ENCODE measurements at places on chromosomes 11 and 22.

GRCh38 chr11:16117989-16118756 is 238.2 kb downstream of the SOX6 start:
- no peak for DNase-seq

- DNase-seq, result no peak
Observed at GRCh38 chr22:46758867-46759290, 3.6 kb upstream of the TBC1D22A start.

DNA sequence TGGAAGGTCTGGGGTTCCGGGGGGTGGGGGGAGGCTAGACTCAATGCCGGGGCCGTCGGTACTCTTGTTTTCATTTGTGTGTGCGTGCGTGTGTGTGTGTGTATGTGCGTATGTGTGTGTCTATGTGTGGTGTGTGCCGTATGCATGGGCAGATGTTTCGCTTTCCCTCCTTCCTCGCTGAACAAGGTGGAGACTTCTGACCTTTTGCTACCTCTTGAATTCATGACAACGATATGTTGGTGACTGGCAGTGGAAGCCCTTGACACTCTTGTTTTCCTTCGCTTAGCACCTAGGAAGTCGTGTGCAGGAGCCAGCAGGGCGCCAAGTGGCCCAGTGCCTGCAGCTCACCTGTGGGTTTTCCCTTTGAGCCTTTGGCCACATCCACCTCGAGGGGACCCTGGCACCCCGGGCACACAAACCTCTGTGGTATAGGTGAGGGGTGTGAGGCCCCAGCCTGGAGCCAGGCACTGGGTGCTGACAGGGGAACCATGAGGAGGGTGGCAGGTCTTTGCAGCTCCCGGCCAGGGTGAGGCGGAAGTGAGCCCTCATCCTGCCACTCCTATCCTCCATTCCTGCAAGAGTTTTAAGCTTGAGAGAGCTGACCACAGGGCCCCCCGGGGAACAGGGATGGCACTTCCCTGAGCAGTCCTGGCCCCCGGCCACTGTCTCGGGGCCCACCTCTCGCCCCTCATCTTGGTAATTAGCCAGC is 19.3 kb upstream of the TMEM191C start:
- no peak for DNase-seq

DNA sequence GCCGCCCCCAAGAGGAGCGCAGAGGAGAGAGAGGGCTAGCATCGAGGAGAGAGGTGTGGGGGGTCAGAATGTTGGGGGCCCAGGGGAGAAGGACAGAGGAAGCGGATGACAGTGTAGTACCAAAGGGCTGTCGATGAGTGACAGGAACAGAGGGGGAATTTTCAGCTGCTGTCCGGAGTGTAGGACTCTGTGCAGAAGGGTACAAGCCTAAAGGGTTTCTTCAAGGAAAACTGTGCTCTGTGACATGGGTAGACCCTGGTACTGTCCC is 5.3 kb upstream of the NLRP6 start:
- DNase-seq, result no peak

DNA sequence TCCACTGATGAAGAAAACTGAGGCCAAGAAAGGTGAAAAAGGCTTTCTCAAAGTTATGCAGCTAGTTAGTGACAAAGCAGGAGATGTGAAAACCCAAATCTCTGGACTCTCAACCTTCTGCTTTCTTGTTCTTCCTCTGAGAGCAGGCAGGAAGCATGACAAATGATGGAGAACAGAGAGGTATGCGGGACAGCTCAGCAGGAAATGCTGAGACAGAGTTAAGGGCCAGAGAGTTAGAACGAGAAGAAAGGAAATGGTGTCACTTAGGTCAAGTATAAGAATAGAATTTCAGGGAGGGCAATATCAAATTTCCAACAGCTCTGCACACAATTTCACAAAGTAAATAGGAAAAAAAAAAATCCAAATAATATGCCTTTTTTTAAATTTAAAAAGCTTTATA is 67.6 kb upstream of the ARHGAP42 start:
- DNase-seq, result no peak

DNA sequence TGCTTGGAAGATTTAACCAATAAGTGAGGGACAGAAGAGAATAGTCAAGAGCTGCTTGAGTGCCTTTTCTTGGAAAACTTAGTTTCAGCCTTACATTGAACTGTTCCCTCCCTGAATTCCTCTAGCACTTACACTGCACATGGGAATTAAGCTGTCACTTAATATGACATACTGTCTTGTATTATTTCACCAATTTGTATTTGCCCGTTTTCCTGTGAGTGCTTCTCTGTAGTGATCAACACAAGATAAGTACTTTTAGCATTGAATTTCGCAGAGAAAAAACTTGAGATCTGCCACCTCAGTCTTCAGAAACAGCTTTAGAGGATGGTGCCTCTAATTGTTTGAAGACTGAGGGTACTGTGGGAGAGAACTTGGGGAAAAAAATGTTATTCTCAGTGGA is 3.7 kb downstream of the SPCS2 start:
- DNase-seq, result no peak

DNA sequence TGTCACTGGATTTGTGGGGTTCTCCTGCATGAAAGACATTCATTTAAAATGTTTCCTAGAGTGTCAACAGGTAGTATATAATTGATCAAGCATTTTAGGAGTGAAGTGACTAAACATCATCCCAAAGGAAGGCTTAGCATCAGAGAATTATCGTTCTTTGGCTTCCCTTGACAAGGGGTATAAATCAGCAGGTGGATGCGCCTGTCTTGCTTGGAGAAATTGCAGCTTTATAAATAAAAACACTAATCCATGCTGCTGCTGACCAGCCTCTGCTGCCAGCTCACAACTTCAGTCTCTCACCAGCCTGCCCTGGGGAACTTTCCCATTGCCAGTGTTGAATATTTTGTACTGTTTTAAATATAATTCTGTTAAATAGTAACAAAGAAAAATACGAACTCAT is 1184.7 kb upstream of the TENM4 start:
- DNase-seq, result no peak

DNA sequence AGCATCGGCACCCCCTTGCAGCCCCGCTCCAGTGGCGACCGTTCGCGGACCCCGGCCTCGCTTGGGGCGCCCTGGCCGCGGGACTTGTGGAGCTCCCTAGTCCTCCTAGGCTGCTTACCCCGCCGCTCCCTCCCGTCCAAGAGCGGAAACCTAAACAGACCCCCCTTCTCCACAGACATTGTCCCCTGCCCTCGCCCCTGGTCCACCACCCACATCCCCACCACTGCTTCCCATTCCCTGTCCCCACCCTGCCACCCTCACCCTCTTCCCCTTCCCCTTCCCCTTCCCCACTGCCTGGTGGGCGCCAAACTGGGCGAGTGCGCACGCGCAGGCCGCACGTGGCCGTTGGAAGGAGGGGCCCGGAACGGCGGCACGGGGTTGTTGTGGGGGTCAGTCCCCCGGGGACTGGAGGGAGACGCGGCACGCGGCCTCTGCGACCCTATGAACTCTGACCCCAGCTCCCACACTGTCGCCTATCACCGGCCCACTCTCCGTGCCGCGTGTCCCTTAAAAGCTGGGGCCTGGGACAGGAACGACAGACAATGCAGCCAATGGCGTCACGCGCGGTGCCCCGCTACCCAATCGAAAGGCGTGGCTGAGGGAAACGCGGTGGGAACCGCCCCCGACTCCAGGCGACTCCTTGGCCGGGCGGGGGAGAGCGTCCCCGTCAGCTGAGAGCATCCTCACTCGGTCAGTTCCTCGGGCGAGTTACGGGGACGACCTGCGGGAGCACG is at the start of gene SNX32:
SNX32 (plus strand) TSS at position 667 of the 734 bp plus-strand sequence. CDS start 103 bp downstream, outside the sequence.
- peak; percentile 88 for DNase-seq

DNA sequence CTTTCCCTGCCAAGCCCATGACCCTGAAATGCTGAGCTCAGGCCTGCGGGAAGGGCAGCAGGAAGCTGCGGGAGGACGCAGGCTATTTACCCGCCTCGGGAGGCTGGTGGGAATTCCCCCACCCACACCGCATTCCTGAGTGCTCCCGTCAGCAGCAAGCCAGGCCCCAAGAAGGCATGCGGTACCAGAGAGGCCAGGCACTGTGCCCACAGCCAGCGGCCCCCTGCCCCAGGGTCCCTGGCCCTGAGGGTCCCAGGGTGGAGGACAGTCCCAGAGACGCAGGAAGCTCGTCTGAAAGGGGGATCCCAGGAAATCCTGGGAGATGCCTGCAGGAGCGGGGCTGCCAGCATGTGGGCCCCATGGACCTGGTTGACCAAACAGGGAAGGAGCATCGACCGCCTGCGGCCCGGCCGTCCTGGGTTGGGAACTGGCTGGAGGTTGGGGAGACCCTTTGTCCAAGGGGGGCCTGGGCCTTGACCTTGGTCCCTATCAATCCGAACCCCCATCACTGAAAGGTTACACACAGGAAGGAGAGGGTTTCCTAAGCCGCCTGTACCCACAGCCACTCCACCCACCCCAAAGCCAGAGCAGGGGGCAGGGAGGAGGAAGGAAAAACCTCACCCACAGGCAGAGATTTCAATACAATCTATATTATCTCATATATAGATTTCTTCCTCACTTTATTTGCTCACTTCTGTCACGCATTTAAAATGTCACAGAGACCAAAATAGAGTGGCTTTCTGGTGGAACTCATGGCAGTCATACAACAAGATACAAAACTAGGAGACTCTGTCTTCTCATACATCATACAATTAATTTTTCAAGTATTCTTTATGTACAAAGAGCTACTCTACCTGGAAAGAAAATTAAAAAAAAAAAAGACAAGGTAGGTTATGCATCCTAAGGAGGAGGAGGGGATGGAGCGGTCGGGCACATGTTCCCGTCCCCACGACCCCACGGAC is 17.1 kb downstream of the MAFF start:
- DNase-seq, result no peak

GRCh38 chr11:108654994-108655631 is 9.8 kb upstream of the DDX10 start:
- no peak for DNase-seq

- no peak for DNase-seq
Observed at GRCh38 chr11:72627594-72628281, 46.5 kb downstream of the PDE2A start.

- no peak for DNase-seq
Observed at GRCh38 chr11:68930991-68931855, 27.5 kb downstream of the IGHMBP2 start.

DNA sequence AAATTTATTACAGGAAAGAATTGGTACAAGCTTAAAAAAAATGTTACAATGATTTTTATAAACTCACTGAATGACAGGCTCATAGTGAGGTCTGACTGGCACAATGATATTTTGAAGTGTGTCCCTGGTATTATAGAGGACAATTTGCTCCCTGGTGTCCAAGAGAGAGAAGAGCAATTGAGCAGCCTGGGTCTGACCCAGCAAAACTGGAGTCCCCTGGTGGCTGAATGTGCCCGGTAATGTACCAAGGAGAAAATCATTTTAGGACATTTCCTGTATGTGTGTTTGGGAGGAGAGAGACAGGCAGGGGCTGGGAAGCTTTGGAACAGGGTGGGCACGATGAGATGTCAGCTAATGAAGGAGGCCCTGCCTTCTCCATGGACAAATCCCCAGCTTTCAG is 125.3 kb downstream of the APOL5 start:
- no peak for DNase-seq

DNA sequence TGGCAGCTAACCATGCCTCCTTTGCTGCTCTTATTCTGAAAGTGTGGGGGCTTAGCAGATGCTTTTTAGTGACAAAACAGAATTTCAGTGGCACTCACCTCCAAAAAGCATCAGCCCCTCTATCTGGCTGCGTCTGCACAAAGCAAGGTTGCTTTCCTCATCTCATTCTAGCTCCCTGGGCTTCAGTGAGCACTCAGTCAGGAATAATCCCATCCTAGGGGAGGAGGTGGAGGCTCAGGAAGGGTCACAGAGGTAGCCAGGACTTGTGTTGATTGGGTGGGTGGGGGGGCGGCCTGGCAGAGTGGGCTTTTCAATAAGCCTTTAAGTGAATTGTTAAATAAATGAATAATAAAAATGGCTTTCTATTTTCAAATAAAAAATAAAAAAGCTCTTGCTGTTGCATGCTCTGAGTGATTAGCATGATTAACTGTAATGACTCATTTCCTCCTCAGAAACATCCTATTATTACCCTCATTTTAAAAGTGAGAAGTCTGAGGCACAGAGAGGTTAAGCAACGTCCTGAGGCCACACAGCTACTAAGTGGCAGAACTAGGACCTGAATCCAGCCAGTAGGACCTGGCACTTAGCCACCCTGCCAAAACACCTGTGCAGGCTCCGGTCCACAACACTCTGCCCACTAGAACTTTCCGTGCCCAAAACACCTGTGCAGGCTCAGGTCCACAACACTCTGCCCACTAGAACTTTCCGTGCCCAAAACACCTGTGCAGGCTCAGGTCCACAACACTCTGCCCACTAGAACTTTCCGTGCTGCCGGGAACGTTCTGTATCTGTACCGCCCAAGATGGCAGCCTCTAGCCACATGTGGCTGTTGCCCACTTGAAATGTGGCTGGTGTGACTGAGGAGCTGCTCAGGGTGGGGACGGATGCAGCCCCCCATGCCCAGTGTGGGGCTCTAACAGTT is 5.5 kb downstream of the B3GAT1 start:
- no peak for DNase-seq

DNA sequence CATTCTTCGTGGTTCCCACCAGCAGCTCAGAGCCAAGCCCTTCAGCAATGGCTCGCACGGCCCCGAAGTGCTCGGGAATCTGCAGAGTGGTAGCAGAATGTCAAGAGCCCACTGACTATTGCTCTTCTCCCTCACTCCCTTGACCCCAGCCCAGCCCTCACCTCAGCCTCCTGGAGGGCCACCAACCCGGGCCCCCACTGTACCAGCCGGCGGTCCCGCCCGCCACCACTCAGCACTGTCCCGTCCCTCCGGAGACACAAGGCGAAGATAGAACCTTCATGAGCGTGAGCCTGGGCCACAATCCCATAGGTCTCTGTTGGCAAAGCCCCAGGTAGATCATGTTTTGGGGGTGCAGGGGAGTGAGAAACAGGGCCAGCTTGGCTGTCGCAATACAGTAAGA is 4.2 kb upstream of the MTA2 start:
- no peak for DNase-seq

DNA sequence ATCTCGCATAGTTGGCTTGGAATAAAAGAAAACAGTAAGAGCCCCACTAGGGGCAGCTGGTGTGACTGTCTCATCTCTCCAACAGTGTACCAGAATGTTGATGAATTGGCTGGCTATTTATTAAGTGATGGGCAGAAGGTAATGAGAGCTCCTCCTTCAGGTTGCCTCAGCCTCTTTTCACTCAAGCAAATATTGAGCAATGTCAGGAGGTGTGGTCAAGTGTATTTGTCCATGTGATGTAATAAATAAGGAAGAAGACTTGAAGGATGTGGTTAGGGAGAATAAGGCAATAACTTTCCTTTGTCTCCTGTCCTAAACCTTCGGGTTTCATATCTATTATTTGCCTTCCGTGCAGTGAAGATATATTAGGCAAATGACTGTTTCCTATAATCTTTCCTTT is at the start of gene TCN1:
TCN1 (minus strand) TSS at position 91 of the 400 bp plus-strand sequence; CDS start at position 74, 17 bp downstream.
- DNase-seq, result no peak

Data from stimulated activated CD8-positive, alpha-beta memory T cell treated with anti-CD3 and anti-CD28 coated beads, Interleukin-7, amount 100 ng/mL, for 24 hours (primary cell).